Stimulated activated CD4-positive, alpha-beta T cell treated with anti-CD3 and anti-CD28 coated beads, TNF-alpha, amount 100 ng/mL, for 48 hours (primary cell): ENCODE measurements at places on chromosomes 3 and 15.

DNA sequence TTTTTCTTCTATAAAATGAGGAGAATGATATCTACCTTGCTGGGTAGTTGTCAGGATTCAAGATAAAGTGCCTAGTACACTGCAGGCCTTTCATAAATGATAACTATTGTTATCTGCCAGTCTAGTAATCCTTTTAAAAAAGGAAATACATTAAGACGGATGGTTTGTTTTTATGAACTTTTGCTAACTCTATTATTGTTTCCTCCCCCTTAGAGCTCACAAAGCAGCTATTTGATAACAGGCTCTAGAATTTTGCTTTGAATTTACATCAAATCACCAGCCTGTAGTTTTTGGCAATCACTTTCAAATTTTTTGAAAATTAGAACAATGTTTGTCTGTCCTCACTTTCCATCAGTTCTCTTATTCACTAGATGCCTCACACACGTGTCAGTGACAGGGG, 39.8 kb downstream of the BLM start:
- no peak for DNase-seq

GRCh38 chr3:188937389-188937788, 234.4 kb upstream of the TPRG1 start:
- DNase-seq, result no peak

DNA sequence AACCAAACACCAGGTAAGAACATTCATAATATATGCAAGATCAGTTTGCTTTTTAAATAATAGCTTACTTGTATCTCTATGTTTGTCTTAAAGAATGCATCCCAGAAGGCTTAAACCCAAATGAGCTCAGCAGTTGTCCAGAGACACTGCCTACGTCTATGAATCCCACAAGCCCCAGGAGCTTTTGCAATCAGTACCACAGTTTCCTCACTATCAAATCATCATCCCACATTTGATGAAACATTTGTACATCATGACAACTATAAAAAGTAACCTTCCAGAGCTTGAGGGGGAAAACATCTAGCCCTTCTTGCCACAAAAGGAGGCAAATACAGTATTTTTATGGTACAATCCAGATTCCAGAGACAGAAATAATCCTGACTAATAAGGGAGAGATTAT, 63.7 kb downstream of the ATP8B4 start:
- no peak for DNase-seq

- no peak for DNase-seq
Observed at GRCh38 chr15:68205558-68205944, 419 bp upstream of the CALML4 start.

DNA sequence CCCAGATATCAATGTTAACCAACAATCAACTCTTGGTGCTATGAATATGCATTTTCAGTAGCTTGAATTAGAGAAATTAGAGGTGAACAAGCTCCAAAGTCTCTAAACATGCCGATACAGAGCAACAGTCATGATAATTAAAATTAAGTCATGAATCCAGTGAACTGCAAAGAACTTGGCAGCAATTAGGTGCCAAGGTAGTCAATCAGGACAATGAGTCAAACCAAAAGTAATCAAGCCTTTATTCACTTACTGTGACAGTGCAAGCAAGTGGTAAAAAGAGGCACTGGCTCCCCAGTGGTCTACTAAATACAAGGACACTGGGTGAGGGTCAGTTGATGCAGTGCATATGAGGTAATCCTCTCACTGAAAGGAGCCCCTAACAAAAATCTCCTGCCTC, 1.8 kb downstream of the ZNF770 start:
- no peak for DNase-seq

GRCh38 chr3:194386066-194386465, 13.0 kb downstream of the GP5 start:
- DNase-seq, result no peak

GRCh38 chr15:71374607-71375352, 259.5 kb downstream of the THSD4 start:
- no peak for DNase-seq

- DNase-seq, result no peak
Observed at GRCh38 chr3:43817064-43817463, 126.3 kb downstream of the ABHD5 start.

DNA sequence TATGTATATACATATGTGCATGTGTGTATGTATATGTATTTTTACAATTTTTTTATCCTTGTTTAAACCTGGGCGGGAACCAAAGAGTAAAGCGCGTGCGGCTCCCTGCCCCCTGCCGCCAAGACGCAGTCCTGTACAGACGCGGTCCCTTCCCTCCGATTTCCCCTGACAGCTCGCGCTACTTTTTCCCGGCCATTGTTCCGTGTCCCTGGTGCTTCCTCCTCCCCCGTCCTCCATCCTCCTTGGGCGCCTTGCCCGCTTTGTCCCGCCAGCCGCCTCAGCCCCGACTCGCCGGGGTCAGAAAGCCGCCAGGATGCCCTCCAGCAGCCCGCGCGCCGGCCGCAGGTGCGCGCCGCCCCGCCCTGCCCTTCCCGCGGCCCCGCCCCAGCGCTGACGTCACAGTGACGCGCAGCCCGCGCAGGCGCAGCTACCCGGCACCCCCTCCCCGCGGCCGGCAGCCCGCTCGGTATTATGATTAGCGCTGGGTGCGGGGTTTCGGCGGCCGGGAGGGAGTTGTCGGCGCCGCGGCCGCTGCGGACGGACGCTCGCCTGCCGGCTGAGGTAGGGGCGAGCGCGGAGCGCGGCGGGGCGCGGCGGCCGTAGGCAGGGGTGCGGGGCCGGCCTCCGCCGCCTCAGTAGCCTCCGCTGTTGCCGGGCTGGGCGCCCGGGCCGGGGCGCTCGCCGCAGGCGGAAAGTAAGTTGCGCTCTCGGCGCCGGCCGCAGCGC, at the start of gene SNRK:
SNRK (plus strand) TSS at position 426 of the 726 bp plus-strand sequence. CDS start 16,664 bp downstream, outside the sequence.
- DNase-seq, result peak; percentile 75

GRCh38 chr3:196666001-196666867, 26.7 kb downstream of the NRROS start:
- DNase-seq, result no peak

- DNase-seq, result no peak
Observed at GRCh38 chr3:452221-452620, 255.7 kb downstream of the CHL1 start.

DNA sequence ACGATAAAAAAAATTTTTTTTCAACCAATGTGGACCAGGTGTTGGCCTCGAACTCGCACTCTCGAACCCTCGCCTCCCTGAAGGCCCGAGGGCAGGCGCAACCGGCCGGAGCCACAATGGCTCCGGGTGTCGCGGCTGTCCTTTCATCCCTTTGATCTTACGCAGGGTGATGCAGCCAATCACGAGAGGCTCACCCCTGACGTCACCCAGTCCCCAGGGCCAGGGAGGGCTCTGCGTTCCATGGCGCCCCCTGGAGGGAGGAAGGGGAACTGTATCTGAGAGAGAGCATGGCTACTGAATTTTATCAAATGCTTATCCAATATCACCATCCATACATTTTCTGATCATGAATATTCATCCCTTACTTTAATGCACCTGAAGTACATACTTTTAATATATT, 15.4 kb upstream of the GMNC start:
- no peak for DNase-seq

DNA sequence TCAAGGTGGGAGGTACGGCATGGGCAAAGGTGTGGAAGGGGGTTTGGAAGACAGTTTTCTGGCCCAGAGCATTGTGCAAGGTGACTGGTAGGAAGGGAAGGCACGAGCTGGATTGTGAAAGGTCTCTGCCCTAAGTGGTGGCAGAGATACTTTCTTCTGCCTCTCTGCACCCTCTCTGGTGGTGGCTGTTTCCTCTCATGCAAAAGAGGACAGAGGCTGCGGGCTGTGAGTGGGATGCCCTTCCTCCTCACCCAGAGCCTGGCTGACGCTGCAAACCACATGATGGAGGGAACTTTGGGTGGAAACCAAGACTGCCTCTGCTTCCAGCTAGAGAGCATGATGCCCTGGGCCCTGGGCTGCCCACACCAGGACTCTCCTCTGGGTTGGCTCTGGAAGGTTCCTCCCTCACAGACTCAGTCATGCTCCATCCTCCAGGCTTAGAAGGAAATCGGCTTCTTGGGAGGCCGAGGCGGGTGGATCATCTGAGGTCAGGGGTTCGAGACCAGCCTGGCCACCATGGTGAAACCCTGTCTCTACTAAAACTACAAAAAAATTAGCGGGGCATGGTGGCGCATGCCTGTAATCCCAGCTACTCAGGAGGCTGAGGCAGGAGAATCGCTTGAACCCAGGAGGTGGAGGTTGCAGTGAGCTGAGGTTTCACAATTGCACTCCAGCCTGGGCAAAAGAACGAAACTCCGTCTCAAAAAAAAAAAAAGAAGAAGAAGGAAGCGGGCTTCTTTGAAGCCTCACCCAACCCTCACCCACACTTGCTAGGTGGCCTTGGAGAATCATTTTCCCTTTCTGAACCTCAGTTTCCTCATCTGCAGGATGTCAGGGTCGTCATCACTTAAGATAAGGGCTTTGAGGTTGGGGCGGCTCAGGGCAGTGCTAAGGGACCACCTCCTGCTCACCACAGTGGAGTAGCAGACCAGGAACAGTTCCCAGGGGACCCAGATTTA, 8.3 kb downstream of the PSTPIP1 start:
- DNase-seq, result peak; percentile 55

- DNase-seq, result no peak
Observed at GRCh38 chr3:161914703-161915417, 418.3 kb downstream of the OTOL1 start.

DNA sequence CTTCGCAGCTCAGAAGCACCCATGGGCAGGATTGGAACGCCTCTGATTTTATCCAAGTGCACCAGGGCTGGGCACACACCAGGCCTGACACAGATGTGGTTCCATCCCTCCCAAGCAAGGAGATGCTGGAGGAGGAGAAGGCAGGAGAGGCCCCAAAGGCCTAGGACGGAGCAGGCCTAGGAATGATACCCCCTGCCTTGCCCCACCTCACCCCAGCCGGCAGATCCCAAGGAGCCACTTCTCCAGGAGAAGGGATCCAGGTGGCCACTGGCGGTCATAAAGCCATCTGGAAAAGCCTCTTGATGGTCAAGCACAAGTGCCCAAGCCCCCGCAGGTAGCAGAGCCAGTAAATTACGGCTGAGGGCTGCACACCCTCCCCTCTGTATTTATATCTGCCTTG, 211.8 kb downstream of the TBC1D2B start:
- no peak for DNase-seq

- DNase-seq, result no peak
Observed at GRCh38 chr3:176521531-176522175, 675.6 kb downstream of the TBL1XR1 start.

GRCh38 chr3:154123906-154124305, 2.7 kb downstream of the ARHGEF26 start:
- no peak for DNase-seq

DNA sequence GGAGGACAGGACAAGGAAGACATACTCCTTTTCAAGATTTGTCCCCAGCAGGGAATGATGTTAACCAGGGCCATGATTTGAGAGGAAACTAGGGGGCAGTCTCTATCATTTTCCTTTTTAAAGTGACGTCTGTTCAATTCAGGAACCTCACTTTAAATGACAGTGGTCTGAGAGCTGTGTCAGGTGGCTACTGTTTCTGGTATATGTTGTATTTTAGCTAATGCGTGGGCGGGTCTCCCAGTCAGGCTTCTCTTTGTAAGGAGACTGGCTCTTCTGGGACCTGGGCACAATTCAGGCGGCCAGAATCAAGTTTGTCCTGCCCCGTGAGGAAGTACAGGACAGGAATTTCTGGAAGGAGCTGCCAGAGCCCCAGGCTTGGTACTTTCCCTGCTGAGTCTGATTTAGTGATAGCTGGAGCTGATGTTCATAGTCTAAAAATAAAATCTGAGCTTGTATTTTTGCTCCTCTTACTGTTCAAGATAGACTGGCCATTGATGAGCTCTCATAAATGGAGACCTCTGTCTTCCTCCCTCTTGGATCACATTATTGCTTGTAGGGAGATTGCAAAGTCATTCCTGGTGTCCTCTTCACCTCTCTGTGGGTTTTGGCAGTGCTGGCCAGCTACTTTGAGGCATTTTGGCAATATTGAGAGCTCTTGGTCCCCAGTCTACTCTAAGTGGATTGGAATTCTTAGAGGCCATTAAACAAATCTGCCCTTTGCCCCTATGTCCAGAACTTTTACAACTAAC, 25.6 kb downstream of the SQOR start:
- DNase-seq, result no peak

DNA sequence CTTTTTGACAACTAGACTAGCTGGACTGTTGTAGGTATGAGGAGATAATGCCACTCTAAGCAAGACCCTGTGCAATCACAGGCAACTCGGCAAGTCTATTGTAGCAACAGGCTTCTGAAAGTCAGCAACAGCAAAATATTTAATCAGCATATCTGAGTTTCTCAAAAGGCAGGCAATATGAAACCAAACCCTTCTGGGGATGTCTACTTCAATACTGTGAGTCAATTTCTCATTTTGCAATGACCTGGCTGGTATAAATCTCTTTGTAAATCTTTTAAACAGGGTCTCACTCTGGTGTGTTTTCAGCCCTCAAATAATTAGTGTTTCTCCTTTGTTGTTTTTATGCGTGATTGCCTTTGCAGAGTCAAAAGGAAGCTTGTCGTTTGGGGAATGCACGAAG, 1044.5 kb downstream of the NTRK3 start:
- DNase-seq, result no peak

GRCh38 chr3:179151474-179151873, 3.3 kb downstream of the PIK3CA start:
- no peak for DNase-seq

DNA sequence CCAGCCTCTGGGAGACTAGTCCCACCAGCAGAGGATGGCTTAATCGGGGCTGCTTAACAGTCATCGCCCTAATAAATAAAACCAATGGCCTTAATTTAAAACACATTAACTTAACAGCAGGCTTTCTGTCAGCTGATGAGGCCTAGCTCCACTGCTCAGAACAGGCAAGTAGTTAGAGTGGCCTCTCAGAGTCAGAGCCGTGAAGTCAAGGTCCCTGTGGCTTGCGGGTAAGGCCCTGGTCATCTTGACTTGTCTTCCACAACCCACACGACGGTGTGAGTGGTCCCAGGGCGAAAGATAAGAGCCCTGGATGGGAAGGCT, 11.8 kb downstream of the XXYLT1 start:
- DNase-seq, result no peak

DNA sequence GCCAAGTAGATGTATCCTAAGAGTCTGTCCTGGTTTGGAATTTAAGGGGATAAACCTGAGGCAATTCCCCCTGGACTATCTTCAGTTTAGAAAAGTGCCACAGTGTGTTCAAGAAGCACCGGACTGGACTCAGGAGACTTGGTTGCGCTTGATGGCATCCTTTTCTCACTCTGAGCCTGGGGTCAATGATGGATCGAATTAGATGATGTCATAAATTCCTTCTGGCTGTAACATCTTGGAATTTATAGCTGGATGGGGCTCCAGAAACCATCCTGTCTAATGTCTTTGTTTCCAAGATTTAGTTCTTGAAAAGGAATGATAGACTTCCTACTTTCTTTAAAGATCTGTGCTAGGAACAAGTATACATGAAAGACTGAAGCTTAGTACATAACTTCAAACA, 280.6 kb downstream of the LPP start:
- DNase-seq, result no peak
